Left forelimb (tissue), 1 donor: ENCODE measurements at places on chromosomes 4 and X.

DNA sequence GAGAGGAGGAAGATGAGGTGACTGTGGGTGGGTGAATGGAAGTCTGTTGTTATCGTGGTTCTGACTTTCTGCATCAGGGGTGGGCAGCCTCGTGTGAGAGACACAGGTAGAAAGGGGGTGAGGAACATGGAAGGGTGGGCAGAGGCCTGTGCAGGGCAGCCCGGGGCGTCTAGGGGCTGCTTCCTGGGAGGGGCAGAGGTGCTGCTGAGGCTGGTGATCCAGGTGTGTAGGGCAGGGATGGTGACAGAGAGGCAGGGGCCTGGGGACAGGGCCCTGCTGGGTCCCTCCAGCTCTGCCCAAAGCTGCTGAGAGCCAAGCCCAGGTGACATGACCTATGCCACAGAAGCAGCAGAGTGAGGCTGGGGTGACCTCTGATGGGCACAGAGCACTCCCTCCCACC is 89.7 kb upstream of the C4orf50 start:
- no peak for DNase-seq

DNA sequence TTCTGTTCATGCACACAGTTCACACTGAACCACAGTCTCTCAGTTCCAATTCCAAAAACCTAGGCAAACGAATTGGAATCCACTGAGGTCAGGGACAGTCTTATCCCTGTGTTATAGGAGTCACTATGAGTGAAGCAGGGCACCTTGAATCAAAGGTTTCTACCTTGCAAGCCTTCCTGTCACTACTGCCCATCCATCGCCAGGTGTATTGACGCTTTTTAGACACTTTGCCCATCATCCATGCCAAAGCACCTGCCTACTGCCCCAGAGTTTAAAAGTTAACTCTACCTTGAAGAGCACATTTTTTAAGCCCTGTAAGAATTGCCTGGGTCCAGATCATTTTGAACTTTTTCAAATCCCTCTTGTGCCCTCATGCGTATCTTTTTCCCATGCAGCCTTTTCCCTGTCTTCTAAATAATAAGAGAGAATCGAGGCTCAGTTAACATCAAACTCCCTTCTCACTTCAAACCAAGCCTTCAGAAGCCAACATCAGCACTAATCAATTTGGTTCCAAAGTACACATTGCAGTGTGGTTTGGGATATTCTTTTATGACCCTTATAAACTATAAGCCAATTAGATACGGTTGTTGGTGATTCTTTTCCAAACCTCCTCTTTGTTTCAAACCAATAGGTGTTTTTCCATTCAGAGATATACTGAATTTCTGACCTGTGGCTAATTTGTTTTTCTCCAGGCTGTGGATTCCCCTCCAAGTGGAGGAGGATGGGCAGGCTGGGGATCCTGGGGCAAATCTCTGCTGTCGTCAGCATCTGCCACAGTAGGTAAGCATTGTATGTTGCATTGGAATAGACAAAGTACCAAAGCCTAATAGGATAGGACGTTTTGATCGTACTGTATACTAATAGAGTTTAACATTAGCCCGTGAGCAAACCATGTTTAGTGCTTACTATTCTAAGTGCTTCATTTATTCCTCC is 23.7 kb downstream of the FAM114A1 start:
- no peak for DNase-seq

DNA sequence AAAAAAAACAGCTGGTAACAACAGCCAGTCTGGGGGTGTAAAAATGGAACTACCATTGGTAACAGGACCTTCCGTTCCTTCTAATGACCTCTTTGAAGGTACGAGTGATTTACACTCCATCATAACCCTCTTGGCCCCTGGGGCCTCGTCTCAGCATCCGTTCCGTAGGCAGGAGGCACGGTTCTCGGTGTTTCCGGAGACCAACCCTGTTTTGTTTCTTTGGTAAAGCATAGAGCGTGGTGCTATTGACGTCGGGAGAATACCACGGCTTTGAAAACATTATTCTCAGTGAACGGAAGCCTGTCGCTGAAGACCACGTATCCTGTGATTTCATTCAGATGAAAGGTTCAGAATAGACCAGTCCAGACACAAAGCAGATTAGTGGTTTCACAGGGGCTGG is 198.9 kb downstream of the ASMT start:
- DNase-seq = no peak

DNA sequence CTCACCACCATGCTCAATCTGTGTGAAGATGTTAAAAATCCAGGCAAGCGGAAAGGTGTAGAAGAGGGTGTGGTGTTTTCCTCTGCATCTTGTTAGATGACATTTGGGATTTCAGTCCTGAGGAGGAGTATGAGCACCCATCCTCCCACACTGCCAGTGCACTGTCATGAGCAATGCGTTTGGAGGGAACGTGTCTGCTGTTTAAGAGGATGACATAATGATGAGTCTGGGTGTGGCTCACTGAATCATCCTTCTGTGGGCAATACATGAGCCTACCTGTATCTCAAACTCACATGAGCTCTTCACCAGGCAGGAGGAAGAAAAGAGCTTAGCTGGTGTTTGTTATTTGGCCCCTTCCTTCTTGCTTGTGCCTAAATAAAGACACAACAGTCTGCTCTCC is 67.9 kb upstream of the ARX start:
- DNase-seq = no peak

GRCh38 chr4:113311047-113311446 is 261.6 kb downstream of the ANK2 start:
- DNase-seq = no peak

DNA sequence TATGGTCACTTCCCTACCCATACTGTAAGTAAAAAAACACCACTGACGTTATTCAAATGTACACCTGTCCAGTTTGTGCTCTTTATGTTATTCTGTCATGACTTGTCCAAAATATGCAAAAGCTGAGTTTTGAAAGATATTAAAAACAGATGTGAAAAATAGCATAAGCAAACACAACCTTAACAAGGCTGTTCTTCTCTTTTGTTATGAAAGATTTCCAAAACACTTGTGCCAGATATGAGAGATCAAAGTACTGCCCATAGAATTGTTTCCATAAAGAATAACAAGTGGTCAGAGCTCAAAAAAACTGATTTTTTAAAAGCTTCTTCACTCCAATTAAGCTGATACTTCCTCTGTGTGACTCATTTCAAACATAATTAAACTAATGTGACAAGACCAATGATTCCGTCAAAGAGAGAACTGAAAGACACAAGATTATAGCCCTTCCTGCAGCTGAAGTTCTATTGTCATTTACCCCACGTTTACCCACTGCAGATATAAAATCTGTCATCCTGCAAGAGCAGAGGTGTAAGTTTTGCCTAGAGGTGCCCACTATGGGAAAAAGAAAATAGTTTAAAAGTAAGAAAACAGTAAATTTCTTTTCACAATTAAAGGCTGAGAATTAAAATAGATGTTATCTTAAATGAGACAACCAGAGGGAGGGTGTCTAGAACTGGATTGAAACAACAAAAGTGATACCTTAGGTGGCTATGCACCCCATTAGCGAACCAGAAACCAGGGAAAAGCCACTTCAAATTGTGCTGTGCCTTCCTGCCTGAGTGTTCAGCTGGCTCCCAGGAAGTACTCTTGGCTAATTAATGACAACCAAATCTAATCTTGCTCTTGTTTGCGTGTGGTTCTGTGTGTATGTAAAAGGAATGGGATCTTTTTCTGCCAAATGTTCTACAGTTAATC is 30.1 kb downstream of the RASSF6 start:
- DNase-seq = no peak

- DNase-seq = no peak
Measured at GRCh38 chrX:136666088-136666487, 18.1 kb downstream of the CD40LG start.

GRCh38 chrX:22320236-22320873 is 47.6 kb downstream of the CBLL2 start:
- no peak for DNase-seq

DNA sequence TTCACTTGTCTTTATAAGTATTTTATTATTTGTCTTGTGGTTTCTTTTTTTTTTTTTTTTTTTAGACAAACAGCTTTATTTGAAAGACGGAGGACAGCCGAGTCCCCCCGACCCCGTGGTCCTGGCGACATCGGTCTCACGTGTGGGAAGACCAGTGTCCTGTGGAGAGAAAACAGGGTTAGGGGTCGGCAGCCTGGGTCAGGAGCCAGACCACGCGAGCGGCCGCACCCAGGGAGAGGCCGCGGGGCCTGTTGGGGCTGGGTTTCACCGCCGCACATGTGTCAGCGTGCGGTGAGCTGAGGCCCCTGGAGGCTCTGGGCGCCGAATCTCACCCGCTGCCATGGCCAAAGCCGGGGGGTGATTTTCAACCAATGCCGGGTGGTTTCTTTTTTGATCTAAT is 17.8 kb upstream of the RAB33B start:
- DNase-seq = no peak

DNA sequence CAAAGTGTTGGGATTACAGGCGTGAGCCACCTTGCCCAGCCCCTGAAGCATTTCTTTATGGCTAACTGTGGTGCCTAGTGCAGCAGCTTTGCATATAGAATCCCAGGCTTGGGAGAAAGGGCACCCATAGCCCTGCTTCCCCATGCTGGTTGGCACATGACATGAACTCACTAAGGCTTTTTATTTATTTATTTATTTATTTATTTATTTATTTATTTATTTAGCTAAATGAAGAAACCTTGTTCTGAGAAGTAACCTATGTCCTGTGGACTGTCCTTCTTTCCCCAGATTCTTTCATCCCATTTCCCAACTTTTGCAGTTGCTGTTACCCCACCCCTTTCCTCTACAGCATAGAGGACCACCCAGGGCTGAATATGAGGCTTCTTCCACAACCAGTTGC is 1.9 kb upstream of the GJB1 start:
- DNase-seq = no peak

- DNase-seq = no peak
Measured at GRCh38 chrX:109392895-109393294, 89.0 kb downstream of the GUCY2F start.

DNA sequence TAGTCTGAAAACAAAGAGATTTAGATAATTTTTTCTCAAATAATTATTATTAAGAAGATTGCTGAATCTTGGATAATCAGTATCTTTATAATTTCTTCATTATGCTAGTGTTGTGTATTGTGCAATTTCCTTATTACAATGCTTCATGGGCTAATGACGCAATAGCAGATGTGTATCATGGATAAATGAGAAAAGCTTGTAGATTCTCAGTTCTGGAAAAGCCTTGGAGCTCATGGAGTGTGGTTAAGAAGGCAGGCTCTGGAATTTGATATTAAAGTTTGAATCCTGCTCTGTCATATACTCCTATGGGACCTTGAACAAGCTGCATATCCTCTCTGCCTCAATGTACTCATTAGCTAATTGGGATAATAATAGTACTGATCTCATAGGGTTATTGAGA is 18.9 kb upstream of the CXCL8 start:
- no peak for DNase-seq

GRCh38 chrX:623268-623598 is 7.4 kb upstream of the SHOX start:
- no peak for DNase-seq

GRCh38 chr4:147735413-147736301 is 3.8 kb downstream of the ARHGAP10 start:
- no peak for DNase-seq

DNA sequence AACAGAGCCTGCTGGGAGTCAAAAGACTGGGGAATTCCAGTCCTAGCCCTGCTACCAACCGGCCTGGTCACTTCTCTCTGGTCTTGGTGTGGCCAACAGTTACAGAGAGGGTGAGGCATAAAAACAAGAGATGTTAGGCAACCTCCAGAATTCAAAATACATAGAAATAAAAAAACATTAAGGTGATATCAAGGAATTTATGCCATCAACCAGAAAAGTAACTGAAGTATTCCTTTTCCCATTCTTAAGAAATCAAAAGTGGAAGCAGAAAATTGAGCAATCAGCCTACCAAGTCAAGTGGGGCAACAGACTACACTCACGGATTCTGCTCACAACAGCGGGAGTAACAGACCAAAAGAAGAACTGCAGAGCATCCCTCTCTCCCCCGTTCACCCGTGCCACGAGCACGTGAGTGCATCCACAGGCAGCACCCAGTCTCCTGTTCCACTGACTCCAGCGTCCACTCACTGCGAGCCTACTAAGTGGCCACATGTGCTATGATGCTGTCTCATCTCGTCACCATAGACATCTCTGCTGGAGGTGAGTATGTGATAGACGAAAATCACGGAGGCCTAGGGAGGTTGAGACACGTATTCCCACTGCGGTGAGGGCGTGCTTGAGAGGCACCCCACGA is 29.3 kb downstream of the AFAP1 start:
- DNase-seq = no peak

GRCh38 chr4:138975225-138975624 is 40.4 kb upstream of the NOCT start:
- DNase-seq = no peak
